ENCODE measurements at places on chromosomes 7 and 10. TPM values are rescaled to one million over a fixed set of nuclear protein-coding genes. Genes with fewer than 3 reads are reported as not detected.

The SLC13A1 gene
- not detected for total RNA-seq

The XRCC2 gene
- 17.3 TPM for total RNA-seq

The IRF5 gene
- total RNA-seq: 1.4 TPM

The NPTX2 gene
- 0.40 TPM for total RNA-seq

The LIPJ gene
- total RNA-seq: not detected

The PRKAG2 gene
- total RNA-seq: 37.2 TPM

Data from thoracic aorta endothelial cell (primary cell).